Stimulated activated CD8-positive, alpha-beta memory T cell treated with anti-CD3 and anti-CD28 coated beads, Interleukin-4, amount 100 ng/mL, for 1 hour (primary cell): ENCODE measurements at places on chromosomes 1 and 21.

- DNase-seq = no peak
These were observed 380.8 kb downstream of the HHIPL2 start for GRCh38 chr1:222167111-222167510.

- no peak for DNase-seq
These were observed 4.2 kb downstream of the PTGFRN start for GRCh38 chr1:116913941-116914340.

DNA sequence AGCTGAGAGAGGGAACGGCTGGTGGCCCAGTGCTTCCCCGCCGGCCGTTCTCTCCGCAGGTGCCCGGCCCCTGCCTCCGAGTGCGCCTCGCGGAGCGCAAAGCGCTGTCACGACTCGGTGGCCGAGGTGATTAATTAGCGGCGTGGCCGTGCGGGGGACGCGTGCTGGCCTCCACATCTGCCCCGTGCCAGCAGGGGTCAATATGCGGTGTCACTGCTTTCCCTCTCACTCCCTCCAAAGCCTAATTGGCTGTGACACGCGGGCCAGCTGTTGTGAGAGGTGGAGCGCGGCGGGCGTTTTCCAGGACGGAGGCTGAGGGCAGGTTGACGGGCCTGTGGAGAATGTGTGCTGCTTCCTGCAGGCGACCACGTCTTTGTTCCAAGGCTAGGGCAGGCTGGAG, 239.0 kb downstream of the LMX1A start:
- DNase-seq = no peak

DNA sequence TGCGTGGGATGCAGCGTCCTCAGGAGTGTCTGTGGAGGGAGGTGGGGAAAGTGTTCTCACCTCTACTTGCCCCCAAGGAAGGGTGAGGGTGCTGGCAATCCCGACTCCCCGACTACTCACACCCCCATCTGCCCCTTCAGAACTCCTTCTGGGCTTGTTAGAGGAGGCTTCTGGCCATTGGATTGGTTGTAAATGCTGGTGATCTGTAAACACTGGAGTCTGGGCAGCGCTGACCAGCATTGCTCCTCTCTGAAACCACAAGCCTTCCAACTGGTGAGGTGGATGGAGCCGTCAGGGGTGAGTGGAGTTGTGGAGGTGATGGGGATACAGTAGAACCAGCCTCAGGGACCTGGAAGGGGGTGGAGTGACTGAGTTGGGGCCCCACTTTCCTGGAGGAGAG, 59.3 kb downstream of the NKAIN1 start:
- no peak for DNase-seq
